ENCODE measurements at places on chromosomes 13 and 19. TPM values are rescaled to one million over a fixed set of nuclear protein-coding genes. Genes with fewer than 3 reads are reported as not detected.

CCDC8 gene
- 0.22 TPM for total RNA-seq

ZNF729 gene
- not detected for total RNA-seq

HSD17B14 gene
- 6.2 TPM for total RNA-seq

GIPR gene
- total RNA-seq, result under 0.01 TPM

KIR2DL1 gene
- not detected for total RNA-seq

LILRB4 gene
- total RNA-seq, result not detected

LGI4 gene
- total RNA-seq, result not detected

STARD13 gene
- total RNA-seq, result 38.0 TPM

PRTN3 gene
- total RNA-seq, result not detected

THSD8 gene
- not detected for total RNA-seq

ZGLP1 gene
- 0.26 TPM for total RNA-seq

ZNF85 gene
- 10.4 TPM for total RNA-seq

ZNF112 gene
- total RNA-seq, result 6.1 TPM

DPF1 gene
- total RNA-seq, result under 0.01 TPM

ZNF98 gene
- not detected for total RNA-seq

IGFL3 gene
- not detected for total RNA-seq

RGL3 gene
- 1.6 TPM for total RNA-seq

PDCD5 gene
- 58.0 TPM for total RNA-seq

ZNF177 gene
- total RNA-seq, result 0.76 TPM

IGFL1 gene
- total RNA-seq, result not detected

TM9SF2 gene
- 124 TPM for total RNA-seq

NLRP4 gene
- total RNA-seq, result not detected

LIM2 gene
- total RNA-seq, result not detected

SMIM7 gene
- total RNA-seq, result 54.2 TPM

CYP2S1 gene
- 0.11 TPM for total RNA-seq

PRODH2 gene
- total RNA-seq, result not detected

ZNF17 gene
- 13.0 TPM for total RNA-seq

JSRP1 gene
- 0.43 TPM for total RNA-seq

RHPN2 gene
- 9.6 TPM for total RNA-seq

CEACAM16 gene
- not detected for total RNA-seq

SHFL gene
- total RNA-seq, result 17.7 TPM

FXYD3 gene
- total RNA-seq, result not detected

ZIC2 gene
- total RNA-seq, result 0.22 TPM

IRGC gene
- total RNA-seq, result not detected

HCN2 gene
- 0.65 TPM for total RNA-seq
